ENCODE measurements at places on chromosomes 13 and 19.

DNA sequence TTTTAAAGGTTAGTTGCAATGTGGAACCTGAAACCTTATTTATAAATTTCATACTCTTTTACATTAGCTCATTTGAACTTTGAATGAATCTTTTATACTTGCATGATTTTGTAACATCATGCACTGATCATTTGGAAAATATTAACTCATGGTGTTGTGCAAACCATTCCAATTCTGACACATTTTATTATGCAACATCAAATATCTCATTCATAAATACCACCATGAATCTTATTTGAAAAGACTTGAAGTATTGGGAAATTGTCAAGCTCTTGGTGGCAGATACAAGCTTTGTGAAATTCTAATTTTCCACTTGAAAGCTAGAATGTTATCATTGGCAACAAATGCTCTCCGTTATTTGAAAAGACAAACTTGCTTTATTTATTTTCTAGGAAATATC lies 379.9 kb upstream of the PCDH20 start:
- no peak for DNase-seq

- no peak for DNase-seq
These were observed 111.6 kb downstream of the GGACT start for GRCh38 chr13:100476963-100477362.

DNA sequence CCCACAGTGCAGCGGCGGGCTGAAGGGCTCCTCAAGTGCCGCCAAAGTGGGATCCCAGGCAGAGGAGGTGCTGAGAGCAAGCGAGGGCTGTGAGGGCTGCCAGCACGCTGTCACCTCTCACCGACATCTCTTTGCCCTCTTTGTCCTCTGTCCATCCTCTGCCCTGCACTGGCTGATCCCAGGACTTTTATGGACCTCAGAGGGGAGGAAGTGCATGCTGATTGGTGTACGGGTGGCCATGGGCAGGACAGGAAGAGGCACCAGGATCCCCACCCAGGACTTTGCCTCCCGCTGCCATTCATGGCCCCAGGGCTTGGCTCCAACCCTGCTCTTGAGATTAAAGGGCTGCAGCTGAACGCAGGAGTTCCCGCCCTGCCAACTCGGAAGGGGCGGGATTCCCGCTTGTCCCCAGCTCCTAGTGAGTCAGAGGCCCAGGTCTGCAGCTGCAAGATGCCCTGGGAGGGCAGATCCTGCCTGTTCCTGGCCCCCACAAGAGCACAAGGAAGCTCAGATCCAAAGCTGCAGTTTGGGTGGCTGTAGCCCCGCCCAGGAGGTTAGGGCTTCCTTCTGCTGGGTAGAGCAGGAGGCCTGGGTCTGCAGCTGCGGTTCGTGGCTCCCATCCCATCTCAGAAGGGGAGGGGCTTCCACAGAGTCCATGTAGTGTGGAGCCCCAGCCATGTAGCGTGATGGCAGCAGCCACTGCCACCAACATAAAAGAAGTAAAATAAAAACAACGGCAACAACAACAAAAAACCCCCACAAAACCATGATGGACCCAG lies 1716.7 kb downstream of the SLITRK1 start:
- no peak for DNase-seq

DNA sequence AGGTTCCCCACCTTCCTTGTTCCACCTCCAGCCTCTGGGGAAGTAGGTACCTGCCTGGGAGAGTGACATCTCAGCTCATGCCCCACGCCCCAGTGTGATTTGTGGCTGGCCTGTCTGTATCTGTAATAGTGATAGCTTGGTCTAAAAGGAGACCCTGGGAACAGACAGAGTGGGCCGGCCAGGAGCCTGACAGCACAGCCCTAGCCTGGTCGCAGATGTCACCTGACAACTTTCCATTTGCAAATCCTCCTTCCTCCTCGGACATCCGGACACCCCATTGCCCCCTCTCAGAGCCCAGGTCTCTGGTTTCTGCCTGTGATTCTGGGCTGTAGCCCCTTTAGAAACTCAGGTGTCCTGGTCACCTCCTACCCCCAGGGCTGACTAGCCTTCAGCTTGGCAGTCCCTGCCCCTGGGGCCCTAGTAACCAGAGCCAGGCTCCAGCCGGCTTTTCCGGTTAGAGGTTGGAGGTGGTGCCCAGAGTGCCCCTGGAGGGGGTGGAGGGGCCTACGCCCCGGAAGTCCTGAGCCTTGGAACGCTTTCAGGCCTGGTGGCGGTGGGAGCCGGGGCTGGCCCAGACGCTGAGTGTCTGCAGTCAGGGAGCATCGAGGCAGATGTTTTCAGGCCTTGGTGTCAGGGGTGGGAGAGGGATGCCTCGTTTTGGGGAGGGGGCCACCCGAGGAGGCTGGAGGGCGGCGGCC lies 6.5 kb downstream of the LRRC8E start:
- no peak for DNase-seq

DNA sequence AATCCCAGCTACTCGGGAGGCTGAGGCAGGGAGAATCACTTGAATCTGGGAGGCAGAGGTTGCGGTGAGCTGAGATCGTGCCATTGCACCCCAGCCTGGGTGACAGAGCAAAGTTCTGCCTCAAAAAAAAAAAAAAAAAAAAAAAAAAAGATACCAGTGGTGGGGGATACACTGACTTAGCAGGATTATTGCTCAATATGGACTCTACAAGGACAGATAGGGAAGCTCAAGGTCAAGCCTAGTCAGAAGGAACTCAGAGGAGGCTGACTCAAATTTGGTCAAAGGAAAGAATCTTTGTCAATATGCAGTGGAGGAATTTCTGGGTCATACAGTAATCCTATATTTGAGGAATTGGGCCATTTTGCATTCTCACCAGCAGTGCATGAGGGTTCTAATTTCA lies 6.7 kb upstream of the DIAPH3 start:
- no peak for DNase-seq

DNA sequence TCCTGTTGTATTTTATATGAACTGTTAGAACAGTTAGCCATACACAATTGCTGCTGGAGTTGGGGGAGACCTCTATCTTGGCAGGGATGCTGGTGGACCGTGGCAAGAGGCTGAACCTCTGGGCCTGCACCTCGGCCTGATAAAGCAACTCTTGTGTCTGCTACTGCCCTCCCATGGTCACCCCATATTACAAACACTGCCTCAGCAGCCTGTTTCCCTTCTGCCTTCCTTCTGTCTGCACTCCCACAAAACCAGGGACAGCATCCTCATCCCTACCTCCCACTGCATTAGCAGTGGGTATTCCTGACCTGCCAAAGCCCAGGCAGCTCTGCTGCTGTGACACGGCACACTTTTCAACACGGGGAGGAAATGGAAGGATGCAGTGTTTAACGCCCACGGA lies 456.4 kb downstream of the FGF14 start:
- no peak for DNase-seq

GRCh38 chr19:12922959-12923358 lies 3.9 kb upstream of the SYCE2 start:
- DNase-seq, result no peak

DNA sequence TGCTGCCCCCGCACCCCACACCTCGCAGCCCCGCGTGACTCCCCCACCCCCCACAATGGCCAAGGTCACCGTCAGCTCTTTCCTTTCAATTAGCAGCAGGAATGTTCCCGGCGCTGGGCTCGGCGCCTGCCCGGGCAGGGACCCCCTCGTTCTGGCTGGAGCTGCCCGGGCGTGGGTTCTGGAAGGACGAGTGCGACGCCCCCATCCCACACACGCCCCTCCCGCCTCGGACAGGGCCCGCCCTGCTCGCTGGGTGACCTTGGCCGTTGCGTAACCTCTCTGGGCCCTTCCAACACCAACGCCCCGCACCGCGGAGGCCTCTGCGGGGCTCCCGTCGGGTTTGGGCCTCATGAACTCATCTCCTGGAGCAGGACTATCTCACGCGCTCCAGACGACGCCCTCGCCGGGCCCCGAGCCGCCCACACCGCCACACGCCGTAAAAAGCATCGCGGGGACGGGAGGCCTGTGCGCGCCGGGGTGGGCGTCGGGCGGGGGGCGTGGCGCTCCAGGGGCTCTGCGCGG lies 10.3 kb downstream of the PALM start:
- no peak for DNase-seq

- DNase-seq, result no peak
These were observed 555.9 kb downstream of the DIAPH3 start for GRCh38 chr13:59607780-59608233.

DNA sequence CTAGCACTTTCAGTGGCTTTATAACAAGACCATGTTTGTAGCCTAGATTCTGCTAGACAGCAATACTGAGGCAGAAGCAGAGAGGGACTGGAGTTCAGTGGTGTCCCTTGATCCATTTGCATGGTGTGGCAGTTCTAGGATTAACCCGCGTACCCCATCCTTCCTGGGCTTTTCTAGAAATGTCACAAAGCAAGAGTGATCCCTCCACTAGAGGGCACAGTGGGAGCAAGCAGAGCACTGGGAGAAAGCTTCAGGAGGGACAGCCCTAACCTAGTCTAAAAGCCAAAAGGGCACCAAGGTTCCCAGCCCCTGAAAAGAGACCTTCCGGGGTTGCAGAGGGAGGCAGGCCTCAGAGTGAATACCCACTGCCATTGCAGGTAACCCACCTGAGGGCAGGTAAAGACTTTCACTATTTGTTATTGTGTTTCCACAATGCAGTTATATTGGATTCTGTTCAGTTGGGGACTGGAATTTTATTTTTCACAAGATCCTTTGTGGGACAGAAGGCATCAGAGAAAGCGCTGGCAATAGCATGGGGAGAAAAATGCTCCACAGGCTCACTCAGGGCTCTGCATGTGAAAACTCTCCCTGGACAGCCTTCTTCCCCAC lies 170.6 kb downstream of the FLT1 start:
- DNase-seq, result peak; percentile 6

- DNase-seq, result no peak
These were observed 65.3 kb downstream of the ABCC4 start for GRCh38 chr13:95235974-95236373.

- DNase-seq, result no peak
These were observed 26.1 kb upstream of the TFDP1 start for GRCh38 chr13:113558461-113558860.

- no peak for DNase-seq
These were observed 6.3 kb upstream of the KCTD12 start for GRCh38 chr13:76892488-76892887.

- DNase-seq, result no peak
These were observed 37.5 kb downstream of the HSPH1 start for GRCh38 chr13:31124204-31124603.

DNA sequence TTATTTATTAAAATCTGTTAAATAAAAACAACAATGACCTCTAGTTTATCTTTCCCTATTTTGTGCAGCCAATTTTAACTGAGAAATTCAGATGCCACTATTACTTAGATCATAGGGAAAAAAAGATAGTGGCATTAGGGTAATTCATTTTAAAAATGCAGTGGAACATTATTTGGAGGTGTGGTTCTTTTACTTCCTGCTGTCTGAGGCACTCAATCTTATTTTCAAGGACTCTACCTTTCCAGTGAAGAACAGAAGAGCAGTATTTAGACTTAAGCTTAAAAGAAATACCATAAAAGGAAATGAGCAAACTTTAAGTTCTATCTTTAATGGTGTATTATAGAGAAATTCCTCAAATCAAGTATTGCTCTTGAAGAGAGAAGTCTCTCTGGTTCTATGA lies 342.6 kb upstream of the KLF12 start:
- DNase-seq, result no peak

GRCh38 chr13:110507678-110508381 lies 53.7 kb downstream of the RAB20 start:
- no peak for DNase-seq

DNA sequence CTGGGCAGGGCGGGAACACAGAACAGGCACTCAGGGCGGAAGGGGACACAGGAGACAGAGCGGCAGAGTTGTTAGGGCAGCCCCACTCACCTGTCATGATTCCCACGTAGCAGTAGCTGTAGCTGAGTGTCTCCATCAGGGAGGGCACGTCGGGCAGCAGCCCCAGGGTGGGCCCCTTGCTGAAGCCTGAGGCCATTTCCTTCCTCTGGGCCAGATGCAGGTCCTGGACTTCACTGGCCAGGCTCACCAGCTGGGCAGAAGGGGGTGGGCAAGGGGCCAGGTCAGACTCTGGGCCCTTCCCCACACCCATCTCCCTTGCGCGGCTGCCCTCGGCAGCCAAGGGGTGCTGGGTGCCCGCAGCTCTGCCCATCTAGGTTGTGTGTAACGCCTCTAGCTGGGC lies 5.9 kb downstream of the MBOAT7 start:
- DNase-seq, result no peak

DNA sequence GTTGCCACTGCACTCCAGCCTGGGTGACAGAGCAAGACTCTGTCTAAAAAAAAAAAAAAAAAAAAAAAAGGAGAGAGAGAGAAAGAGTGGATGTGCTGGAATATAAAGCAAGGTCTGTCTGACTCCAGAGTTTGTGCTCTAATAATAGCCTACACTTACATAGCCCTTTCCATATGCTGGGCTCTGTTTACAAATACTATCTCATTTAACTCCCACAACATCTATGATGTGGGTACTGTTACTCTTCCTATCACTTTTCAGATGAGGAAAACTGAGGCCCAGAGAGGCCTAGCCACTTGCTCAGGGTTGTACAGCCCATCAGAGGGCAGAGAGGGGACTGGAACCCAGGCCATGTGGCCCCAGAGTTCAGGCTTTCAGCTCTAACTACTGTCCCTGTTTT lies 15.9 kb upstream of the PAK4 start:
- DNase-seq, result no peak

GRCh38 chr19:28987177-28987576 lies 225.8 kb downstream of the UQCRFS1 start:
- no peak for DNase-seq

DNA sequence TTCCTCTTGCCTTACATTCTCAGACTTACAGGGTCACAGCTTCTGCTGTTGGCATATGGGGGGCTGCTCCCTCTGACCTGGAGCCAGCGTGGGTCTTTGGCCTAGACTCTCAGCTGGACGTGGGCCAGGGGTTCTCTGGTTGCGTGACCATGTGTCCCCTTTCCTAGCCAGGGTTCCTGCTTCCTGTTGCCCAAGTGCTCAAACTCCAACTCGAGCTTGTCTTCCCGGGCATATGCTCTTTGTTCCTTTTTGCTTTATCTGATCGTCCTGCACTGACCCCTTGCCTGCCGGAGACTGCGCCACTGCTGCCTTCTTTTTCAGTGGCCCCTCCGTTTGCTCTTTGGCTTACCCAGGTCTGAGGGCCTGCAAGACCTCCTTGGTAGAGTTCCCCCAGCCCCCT lies 25.3 kb upstream of the GPR183 start:
- no peak for DNase-seq

DNA sequence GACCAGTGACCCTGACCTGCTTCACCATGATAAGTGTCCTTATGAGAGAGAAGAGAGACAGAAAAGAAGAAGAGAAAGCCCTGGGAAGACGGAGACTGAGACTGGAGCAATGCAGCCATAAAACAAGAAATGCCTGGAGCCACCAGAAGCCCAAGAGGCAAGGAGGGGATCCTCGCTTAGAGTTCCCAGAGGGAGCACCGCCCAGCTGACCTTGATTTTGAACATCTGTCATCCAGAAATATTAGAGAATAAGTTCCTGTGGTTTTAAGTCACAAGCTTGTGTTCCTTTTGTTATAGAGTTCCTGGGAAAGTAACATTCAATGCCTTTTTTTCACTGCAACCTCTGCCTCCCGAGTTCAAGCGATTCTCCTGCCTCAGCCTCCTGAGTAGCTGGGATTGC lies 20.2 kb downstream of the CERS1 start:
- DNase-seq, result no peak

- no peak for DNase-seq
These were observed 207.3 kb downstream of the DLEU7 start for GRCh38 chr13:50636007-50636704.

- DNase-seq, result no peak
These were observed 224.5 kb downstream of the DCLK1 start for GRCh38 chr13:35906636-35907035.
